H1 (cell line): ENCODE measurements at places on chromosomes 1 and 21. TPM values are rescaled to one million over a fixed set of nuclear protein-coding genes. Genes with fewer than 3 reads are reported as not detected.

- no peak for DNase-seq
These were observed 85.4 kb downstream of the TLR5 start for GRCh38 chr1:223057569-223058093.

Gene TIPRL
- polyA plus RNA-seq, result 4.8 and 8.1 TPM in 2 replicates

DNA sequence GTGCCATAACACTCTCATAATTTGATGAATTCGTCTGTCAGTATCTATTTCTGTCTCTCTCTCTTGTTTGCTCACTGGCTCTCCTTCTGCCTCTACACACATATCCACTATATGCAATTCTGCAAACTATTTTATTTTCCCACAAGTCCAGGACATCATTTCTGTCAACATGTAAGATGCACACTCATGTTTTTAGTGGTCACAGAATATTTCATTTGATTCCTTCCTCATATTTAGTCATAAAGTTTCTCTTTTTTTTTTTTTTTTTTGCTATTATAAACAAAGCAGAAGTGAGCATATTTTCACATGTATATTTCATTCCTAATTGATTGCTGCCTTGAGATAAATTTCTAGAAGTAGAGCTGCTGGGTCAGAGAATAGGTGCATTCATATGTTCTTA lies 165.3 kb downstream of the PGBD5 start:
- DNase-seq, result no peak

DNA sequence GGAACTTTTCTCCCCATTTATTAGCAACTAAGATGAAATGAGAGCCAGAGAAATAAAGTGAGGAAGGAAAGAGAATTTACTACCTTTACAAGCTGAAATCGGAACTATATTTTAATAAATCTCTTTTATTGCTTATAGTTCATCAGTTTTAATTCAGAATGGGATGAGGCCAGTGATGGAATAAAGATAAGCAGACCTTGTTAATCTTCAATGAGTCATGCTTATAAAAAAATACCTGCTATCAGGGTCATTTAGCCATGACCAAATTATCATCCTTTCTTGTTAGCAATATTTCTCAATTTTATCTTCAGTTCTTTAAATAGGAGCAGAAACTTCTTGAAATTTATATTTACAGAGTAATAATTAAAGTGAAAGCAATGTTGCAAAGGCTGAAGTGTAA lies 26.1 kb downstream of the RGS4 start:
- no peak for DNase-seq

DNA sequence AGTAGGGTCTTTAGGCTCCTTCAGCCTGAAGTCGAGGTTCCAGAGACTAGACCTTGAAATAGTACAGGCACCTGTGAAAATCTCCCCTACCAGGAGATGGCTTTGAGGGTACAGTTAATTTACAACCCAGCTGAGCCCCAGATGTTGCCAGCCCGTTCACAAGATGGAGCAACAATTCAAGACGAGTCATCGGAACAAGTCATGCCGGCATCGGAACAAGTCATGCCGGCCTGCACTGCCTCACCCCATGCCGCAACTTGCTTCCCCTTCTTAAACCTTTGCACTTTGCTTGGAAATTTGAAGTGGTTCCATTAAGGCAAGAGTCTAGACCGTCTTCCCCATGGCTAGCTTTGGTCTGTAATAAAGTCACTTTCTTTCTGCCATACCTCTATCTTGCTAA lies 16.0 kb downstream of the HHAT start:
- DNase-seq, result no peak

Gene KRTAP6-2
- not detected in 2 replicates for polyA plus RNA-seq

- DNase-seq, result no peak
These were observed 10.1 kb downstream of the VANGL2 start for GRCh38 chr1:160410406-160411005.

Gene LCE2B
- not detected in 2 replicates for polyA plus RNA-seq

Gene CACNA1S
- polyA plus RNA-seq, result 0.06 and 0.08 TPM in 2 replicates

Gene SF3B4
- 81.1 and 114 TPM in 2 replicates for polyA plus RNA-seq

Gene CYP2J2
- 0.49 and 0.59 TPM in 2 replicates for polyA plus RNA-seq

Gene PCNX2
- polyA plus RNA-seq, result 51.2 and 57.6 TPM in 2 replicates

Gene PIGK
- polyA plus RNA-seq, result 5.0 and 5.6 TPM in 2 replicates

Gene CADM3
- 8.0 and 8.5 TPM in 2 replicates for polyA plus RNA-seq

GRCh38 chr1:225476538-225476988 lies 48.7 kb upstream of the LBR start:
- no peak for DNase-seq

DNA sequence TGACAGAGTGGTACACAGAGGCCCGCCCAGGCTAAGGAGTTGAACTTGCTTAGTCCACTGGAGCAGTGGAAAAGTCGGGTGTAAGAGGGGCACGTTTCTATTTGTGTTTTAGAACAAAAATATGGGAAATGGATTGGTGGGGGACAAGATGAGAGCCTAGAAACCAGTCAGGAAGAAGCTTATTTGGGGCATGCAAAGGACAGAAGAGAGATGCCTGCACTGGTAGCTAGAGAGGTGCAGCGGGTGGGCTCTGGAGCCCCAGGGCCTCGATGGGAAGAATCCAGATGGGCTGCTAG lies 1.2 kb upstream of the LIN9 start:
- DNase-seq, result no peak

DNA sequence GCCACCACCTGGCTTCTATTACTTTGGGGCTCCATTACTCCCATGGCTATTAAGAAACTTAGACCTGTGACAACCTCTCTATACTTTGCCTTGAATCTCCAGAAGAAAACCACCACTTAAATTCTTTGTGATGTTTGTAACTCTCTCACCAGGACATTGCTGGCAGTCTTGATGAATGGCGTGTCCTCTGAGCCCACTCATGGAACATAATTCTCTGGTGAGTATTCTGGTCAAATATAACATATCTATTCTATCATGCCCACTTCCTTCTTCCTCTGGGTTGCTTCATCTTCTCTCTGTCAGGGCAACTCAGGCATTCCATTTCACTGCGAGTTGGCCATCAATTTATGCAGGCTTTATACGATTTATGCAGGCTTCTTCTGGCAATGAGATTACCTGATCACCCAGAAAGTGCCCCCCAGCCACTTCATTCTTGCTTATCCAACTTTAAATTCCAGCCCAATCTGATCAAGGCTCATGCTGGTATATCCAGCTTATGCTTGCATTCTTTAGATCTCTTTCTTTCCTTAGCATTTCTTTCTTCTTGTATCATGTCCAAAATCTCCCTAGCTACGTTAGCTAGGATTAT lies 112.0 kb upstream of the CHRM3 start:
- DNase-seq, result no peak

DNA sequence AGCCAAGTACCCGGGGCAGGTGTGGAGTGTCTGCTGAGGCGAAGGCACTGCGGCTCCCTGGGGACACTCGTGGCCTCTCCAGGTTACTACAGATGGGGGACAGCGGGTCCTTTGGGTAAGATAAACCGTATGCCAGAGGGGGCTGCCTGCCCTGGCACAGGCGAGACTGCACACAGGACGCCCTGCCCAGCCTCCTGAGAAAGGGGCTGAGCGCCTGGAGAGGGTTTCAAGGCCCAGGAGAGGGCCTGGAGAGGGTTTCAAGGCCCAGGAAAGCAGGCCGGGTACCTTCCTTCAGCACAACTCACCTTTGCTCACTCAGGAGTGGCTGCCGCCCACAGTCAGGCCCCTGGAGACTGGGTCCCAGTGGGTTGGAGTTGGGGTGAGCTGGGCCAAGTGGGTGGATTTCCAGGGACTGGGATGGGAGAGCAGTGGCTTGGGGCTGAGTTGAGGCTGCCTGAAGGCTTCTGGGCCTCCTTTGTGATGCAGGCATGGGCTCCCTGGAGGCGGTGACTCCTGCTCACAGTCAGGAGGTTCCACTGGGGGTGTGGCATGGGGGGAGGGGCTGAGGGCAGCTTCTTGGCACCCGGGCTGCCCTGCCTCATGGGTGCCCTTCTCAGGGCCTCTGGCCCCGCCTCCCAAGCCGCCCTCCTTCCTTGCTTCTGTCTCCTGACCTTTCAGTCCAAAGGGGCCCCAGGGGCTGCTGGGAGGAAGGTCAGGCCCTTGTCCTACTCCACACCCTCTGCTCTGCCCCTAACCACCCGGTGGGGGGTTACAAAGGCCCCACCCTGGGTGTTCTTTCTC lies at the start of gene MMEL1:
Gene MMEL1 (minus strand): TSS at position 456 of the 801 bp plus-strand sequence. CDS start 3,532 bp downstream, outside the sequence.
- DNase-seq, result no peak

DNA sequence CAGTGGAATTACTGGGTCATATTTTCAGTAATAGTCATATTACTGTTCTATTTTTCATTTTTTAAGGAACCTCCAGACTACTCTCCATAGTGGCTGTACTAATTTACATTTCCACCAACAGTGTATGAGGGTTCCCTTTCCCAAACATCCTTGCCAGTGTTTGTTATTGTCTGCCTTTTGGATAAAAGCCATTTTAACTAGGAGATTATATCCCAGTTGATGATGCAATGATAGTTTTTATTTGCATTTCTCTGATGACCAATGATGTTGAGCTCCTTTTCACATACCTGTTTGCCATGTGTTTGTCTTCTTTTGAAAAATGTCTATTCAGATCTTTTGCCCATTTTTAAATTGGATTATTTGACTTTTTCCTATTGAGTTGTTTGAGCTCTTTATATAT lies 410.8 kb downstream of the TTLL7 start:
- no peak for DNase-seq

DNA sequence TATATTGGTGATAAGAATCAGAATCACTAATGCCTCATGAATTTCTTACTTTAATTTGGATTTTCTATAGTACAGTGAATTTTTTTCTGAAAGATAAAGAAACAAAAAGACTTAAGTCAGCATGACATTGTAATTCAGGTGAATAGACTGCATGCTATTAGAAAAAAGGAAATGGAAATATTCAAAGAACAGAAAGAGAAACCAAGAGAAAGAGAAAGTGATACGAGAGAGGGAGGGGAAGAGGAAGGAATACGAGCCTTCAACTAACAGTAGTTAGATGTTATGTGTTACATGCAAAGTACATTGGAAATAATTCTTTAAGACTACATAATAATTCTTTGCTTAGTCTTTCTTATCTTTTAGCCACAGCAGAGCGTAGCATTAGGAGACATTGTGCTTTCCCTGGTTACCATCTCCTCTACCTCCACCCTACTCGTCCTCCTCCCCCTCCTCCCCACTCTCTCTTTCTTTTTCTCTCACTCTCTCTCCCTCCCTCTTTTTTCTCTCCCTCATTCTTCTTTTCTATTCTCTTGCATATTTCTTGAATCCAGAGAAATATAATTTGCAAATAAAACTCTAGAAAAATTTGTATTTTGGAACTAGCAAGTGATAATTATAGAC lies 46.4 kb upstream of the ADGRL4 start:
- no peak for DNase-seq

- no peak for DNase-seq
These were observed 15.7 kb upstream of the HUNK start for GRCh38 chr21:31857096-31857495.

Gene FAM72C
- polyA plus RNA-seq, result 0.97 and 1.9 TPM in 2 replicates

DNA sequence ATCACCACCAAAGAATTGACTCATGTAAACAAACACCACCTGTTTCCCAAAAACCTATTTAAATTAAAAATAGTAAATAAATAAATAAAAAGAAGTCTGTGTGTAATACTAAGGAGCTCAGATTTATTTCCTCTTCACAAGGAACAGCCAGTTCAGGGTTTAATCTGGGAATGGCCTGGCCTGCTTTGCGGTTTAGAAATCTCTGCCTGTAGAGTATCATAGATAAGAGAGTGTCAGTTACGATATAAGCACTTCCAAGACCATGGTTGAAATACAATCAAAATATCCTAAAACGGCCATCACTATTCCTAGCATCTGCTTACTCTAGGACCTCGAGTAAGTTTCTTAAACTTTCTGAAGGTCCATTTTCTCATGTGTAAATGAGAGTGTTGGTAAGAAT lies 274.4 kb downstream of the PLPP3 start:
- DNase-seq, result no peak

Gene F13B
- not detected in 2 replicates for polyA plus RNA-seq

Gene FLG2
- polyA plus RNA-seq, result not detected in 2 replicates

GRCh38 chr1:11855430-11855829 lies 3.3 kb downstream of the NPPB start:
- no peak for DNase-seq

DNA sequence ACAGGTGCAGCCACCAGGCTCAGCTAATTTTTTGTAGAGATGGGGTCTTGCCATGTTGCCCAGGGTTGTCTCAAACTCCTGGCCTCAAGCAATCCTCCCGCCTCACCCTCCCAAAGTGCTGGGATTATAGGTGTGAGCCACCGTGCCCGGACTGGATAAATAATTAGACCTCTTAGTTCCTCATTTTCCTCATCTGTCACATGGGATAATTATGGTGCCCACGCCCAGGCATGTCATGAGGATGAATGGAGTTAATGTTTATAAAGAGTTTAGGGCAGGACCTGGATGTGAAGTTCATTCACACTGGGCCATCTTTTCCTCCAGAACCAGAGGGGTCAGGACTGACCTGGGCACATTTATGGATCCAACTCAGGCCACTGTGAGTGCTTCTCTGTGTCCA lies 23.7 kb downstream of the PADI3 start:
- DNase-seq, result no peak

DNA sequence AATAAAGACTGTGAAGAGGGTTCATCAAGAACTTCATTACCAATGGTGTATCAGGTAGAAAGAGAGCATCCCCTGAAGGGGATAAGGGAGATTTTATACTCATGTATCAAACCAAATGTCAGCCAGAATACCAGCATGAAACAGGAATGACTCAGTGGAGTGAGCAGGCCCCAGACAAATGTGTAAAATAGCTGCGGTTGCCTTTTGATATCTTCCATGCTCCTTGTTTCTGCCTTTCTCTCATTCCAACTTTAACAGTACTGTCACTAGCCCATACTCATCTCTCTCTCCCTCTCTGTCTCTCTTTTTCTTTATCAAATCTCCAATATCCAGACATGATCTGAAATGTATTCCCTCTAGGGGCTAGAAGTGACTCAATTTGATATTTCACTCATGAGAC lies 47.8 kb downstream of the GPR88 start:
- DNase-seq, result no peak

- no peak for DNase-seq
These were observed 719.0 kb downstream of the RWDD3 start for GRCh38 chr1:95953015-95953414.

Gene CCDC27
- polyA plus RNA-seq, result 0.15 and 0.17 TPM in 2 replicates

- DNase-seq, result no peak
These were observed 36.9 kb upstream of the C1orf105 start for GRCh38 chr1:172383536-172383935.

- DNase-seq, result peak; percentile 88
These were observed at the start of gene RCAN3 for GRCh38 chr1:24502709-24503058. Gene RCAN3, plus strand, starts transcription at chr1:24502836. Its CDS starts 11,537 bp downstream, at chr1:24514373.

GRCh38 chr21:29213513-29214385 lies 83.3 kb downstream of the MAP3K7CL start:
- DNase-seq, result no peak

Gene RGS8
- 0.16 and 0.23 TPM in 2 replicates for polyA plus RNA-seq

DNA sequence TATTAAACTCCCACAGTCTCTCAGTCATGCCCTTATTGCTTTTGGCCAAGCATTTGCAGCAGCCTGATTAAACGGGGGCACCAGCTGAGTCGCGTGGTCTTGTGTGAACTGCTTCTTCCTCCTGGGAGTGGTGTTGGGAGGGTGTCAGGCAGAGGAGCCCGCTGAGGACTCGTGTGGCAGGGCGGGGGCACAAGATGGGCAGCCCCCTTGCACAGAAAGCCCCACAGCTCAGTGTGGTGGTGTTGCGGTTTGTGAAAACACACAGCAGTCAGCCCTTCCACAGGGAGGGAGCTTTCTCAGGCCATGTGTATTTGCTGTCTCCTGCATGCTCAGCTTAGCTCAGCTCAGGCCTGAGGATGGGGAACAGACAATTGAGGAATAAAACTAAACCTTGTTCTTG lies 22.4 kb downstream of the PEX14 start:
- no peak for DNase-seq

GRCh38 chr1:27103498-27103897 lies 51.4 kb downstream of the SLC9A1 start:
- no peak for DNase-seq
